Eye (tissue), 1 donor: ENCODE measurements at places on chromosomes 11 and 22.

DNA sequence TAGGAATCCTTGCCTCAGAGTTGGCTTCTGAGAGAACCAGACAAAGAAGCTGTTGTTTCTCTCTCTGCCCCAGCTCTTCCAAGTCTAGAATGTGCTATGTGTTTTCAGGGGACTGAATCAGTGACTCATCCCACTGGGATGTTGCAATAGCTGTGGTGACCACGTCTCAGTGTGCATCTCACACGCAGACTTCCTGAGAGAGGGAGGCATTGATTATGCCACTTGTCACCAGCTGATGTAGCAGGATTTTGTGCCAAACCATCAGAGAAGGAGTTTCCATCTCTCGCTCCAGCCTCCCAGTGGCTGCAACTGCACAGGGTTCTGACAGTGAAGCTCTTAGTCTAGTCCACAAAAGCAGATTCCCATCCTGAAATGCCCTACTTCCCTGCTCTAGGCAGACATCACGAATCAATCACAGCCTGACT is 455.8 kb downstream of the MIAT start:
- no peak for DNase-seq

DNA sequence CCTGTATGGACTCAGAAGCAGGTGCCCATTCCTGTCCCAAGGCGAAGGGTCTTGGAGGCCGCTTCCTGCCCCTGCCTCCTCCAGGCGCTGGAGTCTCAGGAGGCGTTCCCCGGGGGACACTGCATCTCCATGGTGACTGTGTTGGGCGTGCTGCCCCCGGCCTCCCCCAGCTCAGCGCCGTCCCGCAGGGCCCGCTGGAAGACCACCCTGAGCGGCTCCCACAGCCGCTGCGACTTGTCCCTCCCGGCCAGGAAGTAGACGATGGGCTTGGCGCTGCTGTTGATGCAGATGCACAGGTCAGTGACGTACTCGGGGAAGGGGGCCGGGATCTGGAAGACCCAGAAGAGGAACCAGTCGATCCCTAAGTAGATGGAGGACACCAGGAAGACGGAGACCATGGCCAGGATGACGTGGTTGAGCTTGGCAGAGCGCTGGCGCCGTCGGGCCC is 7.8 kb downstream of the MRGPRF start:
- no peak for DNase-seq

GRCh38 chr11:73312851-73313327 is 4.8 kb downstream of the ARHGEF17 start:
- peak; percentile 41 for DNase-seq

DNA sequence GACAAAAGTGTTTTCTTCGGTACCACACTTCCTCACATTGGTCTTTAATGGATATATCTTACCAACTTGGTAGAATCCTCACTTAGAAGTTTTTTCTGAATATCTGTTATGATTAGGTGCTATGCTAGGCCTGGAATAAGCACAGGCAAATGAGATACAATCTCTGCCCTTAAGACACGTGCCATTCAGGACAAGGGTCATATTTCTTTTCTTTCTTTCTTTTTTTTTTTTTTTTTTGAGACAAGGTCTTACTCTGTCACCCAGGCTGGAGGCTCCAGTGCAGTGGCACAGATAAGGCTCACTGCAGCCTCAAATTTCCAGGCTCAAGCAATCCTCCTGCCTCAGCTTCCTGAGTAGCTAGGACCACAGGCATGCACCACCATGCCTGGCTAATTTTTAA is 23.0 kb downstream of the WBP2NL start:
- DNase-seq, result no peak

GRCh38 chr22:41330169-41330568 is 28.8 kb downstream of the ZC3H7B start:
- DNase-seq, result no peak

- no peak for DNase-seq
These were observed 35.8 kb upstream of the HSD17B12 start for GRCh38 chr11:43644621-43645299.

GRCh38 chr11:19094859-19095258 is 22.1 kb upstream of the ZDHHC13 start:
- DNase-seq, result no peak
